ENCODE measurements at places on chromosomes 11 and 22. TPM values are rescaled to one million over a fixed set of nuclear protein-coding genes. Genes with fewer than 3 reads are reported as not detected.

- no peak for DNase-seq
Measured at GRCh38 chr11:19921976-19922688, 209.5 kb downstream of the NAV2 start.

DNA sequence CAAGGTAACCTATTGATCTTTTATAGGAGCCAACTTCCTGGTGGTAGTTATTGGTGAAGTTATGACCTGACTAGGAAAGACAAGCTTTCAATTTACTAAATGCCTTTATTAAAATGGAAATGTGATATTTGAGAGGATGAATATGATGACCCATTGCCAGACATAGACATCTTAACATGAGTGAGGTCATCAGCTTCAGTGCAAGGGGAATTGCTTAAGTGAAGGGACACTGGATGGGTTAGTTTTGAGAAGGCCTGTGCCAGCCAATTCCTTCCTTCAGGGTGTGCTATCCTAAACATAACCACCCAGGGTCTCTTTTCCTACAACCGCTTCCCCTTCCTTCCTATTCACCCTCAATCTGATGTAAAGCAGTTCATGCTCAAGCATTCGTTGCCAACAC is 21.5 kb downstream of the NAV2 start:
- DNase-seq = no peak

- no peak for DNase-seq
Measured at GRCh38 chr11:126440276-126440675, 84.8 kb downstream of the ST3GAL4 start.

DNA sequence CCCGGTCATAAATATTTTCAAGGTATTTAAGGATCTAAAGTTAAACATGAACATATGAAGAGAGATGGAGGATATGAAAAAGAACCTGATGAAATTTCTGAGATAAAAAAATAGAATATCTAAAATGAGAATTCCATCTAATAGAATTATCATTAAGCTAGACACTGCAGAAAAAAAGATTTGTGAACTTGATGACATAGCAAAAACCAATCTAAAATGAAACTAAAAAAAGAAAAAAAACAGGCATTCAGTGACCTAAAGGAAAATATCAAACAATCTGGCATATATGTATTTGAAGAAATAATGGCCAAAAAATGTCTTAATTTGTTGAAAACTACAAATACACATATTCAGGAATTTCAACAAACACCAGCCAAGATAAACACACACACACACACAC is 81.6 kb upstream of the ZC3H12C start:
- DNase-seq = no peak

GRCh38 chr22:45127866-45128265 is 35.9 kb upstream of the NUP50 start:
- no peak for DNase-seq

- DNase-seq = no peak
Measured at GRCh38 chr11:121961321-121961801, 154.7 kb downstream of the BLID start.

- no peak for DNase-seq
Measured at GRCh38 chr11:18392434-18393321, 1.7 kb upstream of the LDHA start.

GRCh38 chr22:47328550-47329243 is 566.2 kb downstream of the TBC1D22A start:
- DNase-seq = no peak

DNA sequence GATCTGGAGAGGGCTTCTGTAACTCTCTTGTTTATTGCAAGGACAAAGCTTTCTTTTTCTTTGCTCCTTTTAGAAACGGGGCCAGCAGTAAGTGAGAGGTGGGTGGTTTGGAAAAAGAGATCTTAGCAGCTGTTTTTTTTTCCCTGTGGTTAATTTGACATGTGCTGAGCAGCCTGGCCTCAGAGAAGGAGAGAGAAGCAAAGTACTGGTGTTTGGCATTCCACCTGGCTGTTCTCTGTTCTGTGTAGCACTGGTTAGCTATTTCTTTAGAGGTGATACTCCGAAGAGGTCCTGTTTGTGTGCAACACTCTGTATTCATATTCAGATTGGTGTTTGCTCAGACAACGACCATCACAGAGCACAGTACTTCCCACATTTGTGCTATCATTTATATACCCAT is 80.8 kb upstream of the SORL1-AS1 start:
- DNase-seq = no peak

- DNase-seq = no peak
Measured at GRCh38 chr11:82683029-82683428, 50.6 kb downstream of the FAM181B start.

Gene DEFB131B
- total RNA-seq = not detected

- no peak for DNase-seq
Measured at GRCh38 chr11:102395720-102396393, 48.8 kb downstream of the BIRC2 start.

DNA sequence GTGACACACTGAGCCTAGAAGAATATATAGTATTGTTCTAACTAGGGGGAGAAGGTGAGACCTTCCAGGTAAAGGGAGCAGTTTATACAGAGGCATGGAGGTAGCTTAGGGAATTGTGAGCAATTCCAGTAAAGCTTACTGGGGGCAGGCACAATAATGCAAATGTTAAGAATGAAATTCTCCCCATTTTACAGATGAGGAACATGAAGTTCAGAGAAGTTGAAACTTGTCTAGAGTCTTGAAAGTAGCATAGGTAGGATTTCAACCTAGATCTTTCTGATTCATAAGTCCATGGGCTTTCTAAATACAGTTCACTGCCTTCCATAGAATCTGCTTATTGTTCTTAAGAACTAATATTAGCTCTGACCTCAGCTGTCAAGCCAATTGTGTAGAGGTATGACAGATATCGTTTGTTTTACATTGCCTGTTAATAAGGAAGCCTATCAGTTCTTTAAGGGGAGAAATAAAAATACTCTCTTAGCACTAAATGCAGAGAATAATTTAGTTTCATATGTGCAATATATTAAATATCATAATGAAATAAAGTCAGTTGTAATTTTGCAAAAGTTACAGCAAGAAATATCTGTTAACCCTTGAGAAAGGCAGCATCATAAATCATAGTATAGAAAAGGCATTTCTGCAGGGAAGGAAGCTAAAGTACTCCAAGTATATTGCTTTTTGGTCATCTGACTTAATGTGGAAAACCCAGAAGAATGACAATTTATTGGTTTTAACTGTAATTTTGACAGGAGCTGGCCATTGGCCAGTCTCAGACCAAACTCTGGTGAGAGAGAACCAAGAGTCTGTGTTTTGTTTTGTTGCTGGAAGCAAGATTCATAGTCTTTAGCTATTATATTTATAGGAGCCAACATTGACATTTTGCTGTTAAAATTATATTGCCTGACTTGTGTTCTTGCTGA is 181.8 kb downstream of the UVRAG start:
- DNase-seq = no peak

GRCh38 chr11:121625777-121626506 is 173.2 kb upstream of the SORL1-AS1 start:
- DNase-seq = no peak

Gene MPZL2
- total RNA-seq = 5.6 TPM

- peak; percentile 68 for DNase-seq
Measured at GRCh38 chr11:112113539-112114457, 27.1 kb downstream of the SDHD start.

Gene PRODH
- not detected for total RNA-seq

DNA sequence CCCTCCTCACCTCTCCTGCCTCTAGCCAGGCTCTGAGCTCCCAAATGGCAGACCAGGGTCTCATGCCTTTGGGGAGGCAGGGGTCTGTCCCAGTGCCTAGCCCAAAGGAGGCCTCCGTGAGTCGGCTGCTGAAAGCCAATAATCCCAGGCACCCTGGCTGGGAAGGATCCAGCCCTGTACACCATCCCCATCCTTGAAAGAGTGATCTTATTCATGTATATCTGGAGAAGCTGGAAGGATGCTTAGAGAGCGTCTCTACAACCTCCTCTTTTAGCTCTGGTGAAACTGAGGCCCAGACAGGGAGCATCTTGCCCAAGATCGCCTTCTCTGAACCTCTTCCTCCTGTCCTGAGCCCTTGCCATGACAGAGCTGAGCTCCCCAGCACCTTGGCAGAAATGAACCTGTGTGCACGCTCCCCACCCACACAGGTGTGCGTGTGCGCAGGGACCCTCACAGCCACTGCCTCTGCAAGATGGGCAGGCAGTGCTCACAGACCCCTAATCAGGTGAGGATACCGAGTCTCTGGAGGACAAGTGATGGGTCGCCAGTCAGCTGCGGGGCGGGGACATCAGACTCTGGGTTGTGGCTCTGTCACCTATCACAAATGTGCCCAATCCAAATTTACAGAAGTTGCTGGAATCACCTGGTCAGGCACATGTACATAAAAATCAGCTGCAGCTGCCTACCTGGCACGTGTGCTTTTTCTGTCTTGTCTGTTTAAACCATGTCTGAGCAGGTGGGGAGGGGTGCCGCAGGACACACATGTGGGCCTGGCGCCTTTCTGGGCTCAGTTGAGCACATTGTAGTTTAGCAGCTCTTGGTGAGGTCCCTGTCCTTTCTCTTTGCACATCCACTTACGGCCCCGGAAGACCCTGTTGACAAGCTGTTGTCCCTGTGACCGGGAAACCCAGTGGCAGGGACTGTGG is 49.3 kb upstream of the WNT7B start:
- no peak for DNase-seq

Gene UBQLNL
- not detected for total RNA-seq

Gene SCGB1D2
- not detected for total RNA-seq

Gene DDX17
- 468 TPM for total RNA-seq

DNA sequence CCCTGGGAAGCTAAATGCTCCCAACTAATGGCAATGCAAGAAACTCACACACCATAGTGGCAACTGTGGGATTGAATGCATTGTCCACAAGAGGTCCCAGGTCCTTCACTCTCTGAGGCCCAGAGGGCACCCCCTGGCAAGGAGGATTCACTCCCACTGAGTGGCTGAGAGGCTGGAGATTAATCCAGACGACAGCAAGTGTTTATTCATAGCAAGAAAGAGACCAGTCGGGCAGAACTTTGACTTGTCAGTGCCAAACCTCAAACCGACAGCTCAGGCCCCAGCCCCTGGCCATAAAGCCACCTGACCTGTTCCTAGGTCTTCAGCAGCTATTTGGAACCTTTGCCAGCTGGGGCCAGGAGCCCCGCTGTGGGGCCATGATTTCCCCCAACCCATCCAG is 54.5 kb upstream of the MPEG1 start:
- no peak for DNase-seq

Gene OR5P2
- total RNA-seq = not detected

Gene FUT4
- total RNA-seq = 3.7 TPM

Gene DUSP8
- total RNA-seq = 0.26 TPM

DNA sequence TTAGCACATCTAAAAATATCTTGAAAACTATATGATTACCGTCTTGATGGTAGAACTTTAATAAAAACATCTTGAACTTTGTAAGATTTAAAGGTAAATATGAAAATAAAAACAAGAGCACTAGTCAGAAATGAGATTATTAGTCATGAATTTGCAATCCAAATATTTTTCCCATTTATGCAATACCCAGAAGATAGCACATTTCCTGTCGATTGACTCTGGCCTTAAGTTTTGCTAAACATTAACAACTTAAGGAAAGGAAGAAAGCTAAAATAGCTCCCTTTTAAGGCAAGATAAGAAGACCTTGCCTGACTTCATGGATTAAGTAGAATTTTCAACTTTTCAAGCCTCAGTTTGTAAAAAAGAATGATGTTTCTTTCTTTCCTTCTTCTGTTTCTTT is 1374.7 kb upstream of the RAG2 start:
- no peak for DNase-seq

GRCh38 chr11:117793583-117793982 is 3.4 kb downstream of the DSCAML1 start:
- no peak for DNase-seq

DNA sequence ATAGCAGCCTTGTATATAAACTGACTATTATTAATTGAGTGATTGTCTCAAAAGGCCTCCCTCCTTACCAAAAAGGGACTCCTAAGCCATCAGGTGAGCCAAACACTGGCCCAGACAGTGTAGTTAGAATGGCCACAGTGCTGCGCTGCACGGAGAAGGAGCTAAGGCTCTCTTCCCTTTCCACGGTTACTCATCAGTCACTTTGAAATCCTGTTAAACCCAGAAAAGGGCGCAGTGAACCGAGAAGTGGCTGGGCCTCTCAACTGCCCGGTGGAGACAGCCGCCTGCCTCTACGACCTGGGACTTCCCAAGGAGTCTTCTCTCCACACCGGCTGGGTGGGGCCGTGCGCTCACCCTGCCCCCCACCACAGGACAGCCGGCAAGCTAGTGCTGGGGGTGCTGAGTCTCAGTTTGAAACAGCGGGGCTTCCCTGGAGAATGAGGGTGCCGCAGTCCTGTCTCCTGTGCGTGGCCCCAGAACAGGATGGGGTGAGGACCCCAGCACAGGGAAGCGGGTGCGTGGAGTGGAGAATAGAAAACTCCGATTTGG is 1.3 kb downstream of the MYH9 start:
- DNase-seq = peak; percentile 43

Gene SDHD
- 179 TPM for total RNA-seq

Gene DSCAML1
- total RNA-seq = not detected

Gene HEPACAM
- total RNA-seq = under 0.01 TPM

- no peak for DNase-seq
Measured at GRCh38 chr11:117961896-117962295, 24.3 kb upstream of the IL10RA start.

GRCh38 chr11:57477507-57478189 is 17.3 kb downstream of the RTN4RL2 start:
- no peak for DNase-seq

Gene NXPE1
- total RNA-seq = not detected

- no peak for DNase-seq
Measured at GRCh38 chr11:61392981-61393595, 701 bp downstream of the TMEM216 start.

Gene CREBZF
- total RNA-seq = 20.9 TPM

Gene TMEM135
- total RNA-seq = 25.8 TPM

DNA sequence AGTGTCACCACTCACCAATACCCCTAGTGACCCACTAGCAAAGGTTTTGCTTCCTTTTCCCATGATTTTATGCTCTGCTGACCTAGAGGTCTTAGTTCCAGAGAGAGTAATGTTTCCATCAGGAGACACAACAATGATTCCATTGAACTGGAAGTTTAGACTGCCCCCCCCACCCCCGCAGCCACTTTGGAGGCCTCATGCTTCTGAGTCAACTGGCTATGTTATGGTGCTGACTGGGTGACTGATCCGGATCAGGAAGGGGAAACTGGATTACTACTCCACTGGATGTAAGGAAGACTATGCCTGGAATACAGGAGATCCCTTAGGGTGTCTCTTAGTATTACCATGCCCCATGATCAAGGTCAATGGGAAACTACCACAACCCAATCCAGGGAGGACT is 633.6 kb downstream of the OPCML start:
- DNase-seq = peak; percentile 12

DNA sequence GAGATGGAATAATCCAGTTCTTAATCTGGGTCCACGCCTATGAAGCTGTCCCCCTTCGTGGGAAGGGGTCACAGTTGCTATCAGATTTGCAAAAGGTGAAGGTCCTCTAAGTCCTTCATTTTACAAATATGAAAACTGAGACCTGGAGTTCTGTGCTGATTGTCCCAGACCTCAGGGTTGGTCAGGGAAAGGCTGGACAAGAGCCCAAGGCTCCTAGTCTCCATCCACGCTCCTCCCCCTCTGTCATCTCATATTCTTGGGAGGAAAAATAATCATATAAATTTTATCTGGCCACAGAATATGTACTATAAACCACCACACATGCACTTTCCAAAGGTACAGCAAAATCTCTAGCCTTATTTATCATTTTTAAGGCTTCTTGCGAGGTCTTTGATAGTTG is 5.5 kb downstream of the PACSIN2 start:
- DNase-seq = no peak
